Osteoblast (primary cell): ENCODE measurements at places on chromosomes 2 and 18.

DNA sequence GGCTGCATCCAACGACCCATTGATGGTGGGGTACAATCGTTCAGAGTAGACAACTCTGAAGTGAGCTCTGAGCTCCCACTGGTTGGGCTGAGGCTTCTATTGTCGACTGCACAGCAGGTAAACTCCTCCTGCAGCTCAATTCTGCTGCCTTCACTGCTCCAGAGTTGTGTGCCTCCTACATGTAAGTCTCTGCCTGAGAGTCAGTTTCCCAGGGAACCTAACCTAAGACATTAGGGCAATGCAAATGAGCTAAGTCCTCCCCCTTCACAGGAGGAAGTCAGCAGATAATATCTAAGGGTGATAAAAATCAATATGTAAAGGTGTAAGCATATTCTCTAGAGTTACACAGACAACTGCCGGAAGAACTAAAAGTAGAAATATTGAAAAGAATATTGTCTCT is 22.5 kb upstream of the ACYP2 start:
- DNase-seq: no peak

DNA sequence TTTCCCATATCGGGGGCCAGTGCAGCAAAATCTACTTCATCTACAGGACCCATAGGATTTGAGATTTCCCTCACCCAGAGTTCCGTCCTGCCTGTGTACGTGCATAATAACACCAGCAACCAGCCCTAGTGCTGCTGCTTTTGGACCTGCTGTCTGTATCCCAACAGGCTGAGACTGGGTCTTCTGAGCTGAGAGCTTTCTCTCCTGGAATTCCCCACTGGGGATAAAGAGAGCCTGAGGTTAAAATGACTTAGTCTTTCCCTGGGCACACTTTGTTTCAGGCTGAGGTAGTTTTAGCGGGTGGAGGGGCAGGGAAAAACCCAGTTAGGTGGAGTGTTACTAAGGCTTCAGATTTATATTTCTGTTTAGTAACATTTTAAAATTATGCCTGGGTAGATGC is 62.5 kb downstream of the SERTAD2 start:
- no peak for DNase-seq

GRCh38 chr2:218260166-218260565 is 649 bp upstream of the GPBAR1 start:
- DNase-seq: peak; percentile 82

GRCh38 chr2:240205348-240205747 is 64.9 kb upstream of the OTOS start:
- peak; percentile 97 for DNase-seq

DNA sequence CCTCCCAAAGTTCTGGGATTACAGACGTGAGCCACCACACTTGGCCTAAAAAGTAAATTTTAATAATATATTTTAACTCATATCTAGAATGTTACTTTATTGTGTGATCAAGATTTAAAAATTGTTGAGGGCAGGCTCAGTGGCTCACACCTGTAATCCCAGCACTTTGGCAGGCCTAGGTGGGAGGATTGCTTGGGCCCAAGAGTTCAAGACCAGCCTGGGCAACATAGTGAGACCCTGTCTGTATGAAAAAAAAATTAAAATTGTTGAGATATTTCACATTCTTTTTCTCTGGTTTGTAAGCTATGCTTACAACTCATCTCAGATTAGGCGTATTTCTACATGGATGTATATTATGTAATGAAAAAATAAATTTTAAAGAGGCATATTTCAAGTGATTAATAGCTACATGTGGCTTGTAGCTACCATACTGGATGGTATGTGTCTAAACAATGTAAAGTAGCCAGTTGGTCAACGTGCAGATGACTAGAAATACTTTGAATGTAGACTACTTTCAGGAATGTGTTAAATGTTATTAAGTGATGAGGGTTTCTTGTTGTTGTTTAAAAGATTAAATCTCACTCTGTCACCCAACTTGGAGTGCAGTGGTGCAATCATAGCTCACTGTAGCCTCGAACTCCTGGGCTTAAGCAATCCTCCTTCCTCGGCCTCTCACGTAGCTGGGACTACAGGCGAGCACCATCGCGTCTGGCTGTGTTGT is 5.9 kb downstream of the RAB10 start:
- DNase-seq: peak; percentile 73

- DNase-seq: no peak
Observed at GRCh38 chr2:149004836-149005235, 33.7 kb upstream of the LYPD6B start.

DNA sequence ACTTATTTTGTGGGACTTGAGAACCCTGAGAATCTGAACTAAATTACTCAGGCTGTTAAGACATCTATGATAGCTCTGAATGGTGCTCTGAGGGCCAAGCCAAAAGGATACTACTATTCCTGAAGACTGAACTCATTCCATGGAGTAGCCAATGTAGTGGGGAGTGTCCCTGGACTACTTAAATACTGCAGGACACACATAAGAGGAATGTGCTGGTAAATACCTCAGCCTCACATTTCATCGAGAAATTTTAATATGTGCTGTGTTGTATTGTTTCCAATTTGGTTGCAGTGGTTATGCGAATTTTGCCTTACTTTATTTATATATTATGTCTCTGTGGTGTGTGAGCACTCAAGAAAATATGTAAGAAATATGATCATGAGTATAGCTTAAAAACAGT is 264.4 kb upstream of the FIGN start:
- DNase-seq: no peak

DNA sequence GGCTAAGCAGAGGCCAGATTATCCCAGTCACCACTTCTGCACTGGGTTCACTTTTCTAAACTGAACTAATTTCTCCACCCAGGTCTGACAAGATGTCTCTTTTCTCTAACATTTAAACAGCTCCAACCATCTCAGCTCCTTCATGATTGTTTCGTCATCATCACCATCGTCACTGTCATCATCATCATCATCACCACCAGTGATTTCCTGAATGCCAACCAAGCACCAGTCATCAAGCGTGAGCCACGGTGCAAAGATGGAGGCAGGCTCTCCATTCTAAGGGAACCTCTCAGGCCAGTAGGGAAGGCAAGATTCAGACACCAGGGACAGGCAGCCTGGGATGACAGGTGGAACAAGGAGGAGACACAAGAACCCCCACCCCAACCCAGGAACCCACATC is 25.5 kb upstream of the TMBIM1 start:
- DNase-seq: no peak

DNA sequence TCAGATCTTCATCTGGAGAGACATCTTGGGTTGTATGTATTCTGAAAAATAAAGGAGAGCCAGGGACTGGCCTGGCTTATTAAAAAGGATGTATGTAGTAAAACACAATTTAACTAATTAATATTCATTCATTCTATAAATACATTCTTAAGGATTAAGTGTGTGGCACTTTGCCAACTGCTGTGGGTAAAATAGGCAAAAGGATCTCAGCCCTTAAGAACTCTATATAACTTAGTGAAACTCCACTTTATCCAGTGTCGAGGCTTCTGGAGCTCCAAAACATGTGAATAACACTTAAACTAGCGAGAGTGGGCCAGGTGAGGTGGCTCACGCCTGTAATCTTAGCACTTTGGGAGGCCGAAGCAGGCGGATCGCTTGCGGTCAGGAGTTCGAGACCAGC is 7.7 kb upstream of the STK39 start:
- DNase-seq: no peak

- no peak for DNase-seq
Observed at GRCh38 chr2:109256921-109257320, 127.9 kb downstream of the SH3RF3 start.

GRCh38 chr18:68564351-68564750 is 150.6 kb downstream of the TMX3 start:
- DNase-seq: no peak

- DNase-seq: no peak
Observed at GRCh38 chr2:28486526-28486925, 9.3 kb upstream of the PLB1 start.

DNA sequence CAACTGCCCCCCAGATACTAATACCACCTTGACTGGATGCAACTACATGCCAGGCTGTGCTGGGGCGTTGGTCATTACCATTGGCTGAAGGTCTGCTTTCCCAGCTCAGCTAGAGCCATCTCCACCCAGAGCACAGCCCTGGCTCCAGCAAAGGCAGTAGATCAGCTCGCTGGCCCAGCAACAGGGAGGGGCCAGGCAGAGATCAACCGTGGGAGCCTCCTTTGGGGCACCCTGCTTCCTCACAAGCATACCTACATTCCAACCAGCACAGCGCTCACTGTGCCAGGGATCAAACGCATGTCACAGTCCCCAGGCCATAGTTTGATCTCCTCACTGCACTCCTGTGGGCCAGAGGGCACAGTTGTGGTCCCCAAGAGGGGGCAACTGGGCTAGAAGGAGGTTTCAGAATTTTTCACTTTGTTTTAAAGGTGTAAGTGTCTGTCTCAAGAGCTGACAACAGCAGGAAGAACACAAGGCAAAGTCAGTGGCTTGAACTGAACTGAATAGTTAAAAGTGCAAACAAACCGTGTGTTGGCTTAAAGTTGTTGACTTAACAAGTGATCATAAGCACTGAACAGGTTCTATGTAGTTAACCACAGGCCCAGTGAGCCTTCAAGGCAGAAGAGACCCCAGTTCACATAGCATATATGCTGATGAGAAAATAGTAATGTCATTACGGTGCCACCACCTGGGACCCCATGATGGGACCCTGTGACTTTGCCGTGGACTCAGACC is 70.1 kb upstream of the BZW1 start:
- peak; percentile 23 for DNase-seq

DNA sequence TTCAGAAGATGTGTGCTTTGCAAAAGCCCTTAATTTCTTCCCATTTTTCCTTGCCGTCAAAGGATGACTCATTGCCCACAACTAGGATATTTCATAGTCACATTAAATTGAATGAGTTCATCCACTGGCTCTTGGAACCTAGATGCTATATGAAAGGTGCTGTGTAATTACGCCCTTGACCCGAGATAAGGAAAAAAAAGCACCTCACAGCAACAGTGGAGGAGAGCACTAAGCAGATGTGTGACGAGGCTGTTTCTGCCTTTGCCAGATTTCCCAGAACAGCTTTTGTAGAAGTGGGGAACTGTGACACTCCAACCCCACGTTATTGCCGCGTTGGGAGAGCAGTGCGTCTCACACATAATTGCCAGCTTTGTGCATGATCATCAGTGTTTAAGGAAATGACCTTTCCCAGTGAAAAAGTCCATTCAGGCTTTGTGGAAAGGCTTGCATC is 33.3 kb upstream of the TMEM87B start:
- peak; percentile 76 for DNase-seq

DNA sequence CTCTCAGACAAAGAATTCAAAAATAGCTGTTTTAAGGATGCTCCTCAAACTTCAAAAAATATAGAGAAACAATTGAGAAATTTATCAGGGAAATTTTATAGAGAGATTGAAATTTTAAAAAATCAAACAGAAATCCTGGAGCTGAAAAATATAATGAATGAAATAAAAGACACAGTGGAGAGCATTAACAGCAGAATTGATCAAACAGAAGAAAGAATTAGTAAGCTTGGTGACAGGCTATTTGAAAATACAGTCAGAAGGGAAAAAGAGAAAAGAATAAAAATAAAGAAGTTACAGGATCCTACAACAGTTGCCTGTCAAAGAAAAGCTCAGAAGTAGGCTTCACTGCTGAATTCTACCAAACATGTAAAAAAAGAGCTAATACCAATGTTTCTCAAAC is 293.8 kb upstream of the VWC2L start:
- DNase-seq: no peak
